SW 1271 (cell line): ENCODE measurements at places on chromosomes 11 and 22.

DNA sequence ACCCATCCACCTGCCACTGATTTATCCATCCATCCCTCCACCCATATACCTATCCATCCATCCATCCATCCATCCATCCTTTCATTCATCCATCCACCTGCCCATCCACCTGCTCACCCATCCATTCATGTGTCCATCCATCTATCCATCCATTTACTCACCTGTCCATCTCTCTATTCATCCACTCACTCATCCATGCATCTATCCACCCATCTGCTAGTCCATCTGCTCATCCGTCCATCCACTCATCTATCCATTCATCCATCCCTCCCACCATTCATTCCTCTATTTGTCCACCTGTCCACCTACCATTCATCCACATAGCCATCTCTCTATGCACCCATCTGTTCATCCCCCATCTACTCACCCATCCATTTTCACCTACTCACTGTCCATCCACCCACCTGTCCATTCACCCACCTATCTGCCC is 48.6 kb upstream of the CCDC188 start:
- DNase-seq = no peak

- no peak for DNase-seq
Observed at GRCh38 chr11:129595038-129595962, 219.7 kb downstream of the BARX2 start.

DNA sequence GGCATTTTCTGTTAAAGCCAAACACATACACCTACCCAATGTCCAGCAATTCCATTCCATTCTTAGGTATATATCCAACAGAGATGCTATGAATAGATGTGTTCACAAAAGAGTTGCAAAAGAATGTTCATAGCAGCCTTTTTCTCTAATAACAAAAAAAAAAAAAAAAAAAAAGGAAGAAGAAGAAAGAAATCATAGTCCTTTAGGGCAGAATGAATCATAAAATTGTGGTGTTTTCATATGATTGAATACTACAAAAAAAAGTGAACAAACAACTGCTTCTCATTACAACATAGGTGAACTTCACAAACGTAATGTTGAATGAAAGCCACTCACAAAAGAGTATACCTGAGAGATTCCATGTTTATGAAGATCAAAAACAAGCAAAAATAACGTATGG is 66.8 kb upstream of the GRK3 start:
- no peak for DNase-seq

- no peak for DNase-seq
Observed at GRCh38 chr11:92211576-92212167, 12.9 kb upstream of the FAT3 start.

- peak; percentile 88 for DNase-seq
Observed at GRCh38 chr11:3049430-3050243, 7.6 kb downstream of the CARS1 start.

GRCh38 chr22:36585841-36586240 is 56.9 kb upstream of the EIF3D start:
- DNase-seq = no peak

GRCh38 chr11:108302121-108302785 is 79.4 kb downstream of the ATM start:
- no peak for DNase-seq

GRCh38 chr22:17135153-17135760 is 14.1 kb upstream of the TMEM121B start:
- no peak for DNase-seq

DNA sequence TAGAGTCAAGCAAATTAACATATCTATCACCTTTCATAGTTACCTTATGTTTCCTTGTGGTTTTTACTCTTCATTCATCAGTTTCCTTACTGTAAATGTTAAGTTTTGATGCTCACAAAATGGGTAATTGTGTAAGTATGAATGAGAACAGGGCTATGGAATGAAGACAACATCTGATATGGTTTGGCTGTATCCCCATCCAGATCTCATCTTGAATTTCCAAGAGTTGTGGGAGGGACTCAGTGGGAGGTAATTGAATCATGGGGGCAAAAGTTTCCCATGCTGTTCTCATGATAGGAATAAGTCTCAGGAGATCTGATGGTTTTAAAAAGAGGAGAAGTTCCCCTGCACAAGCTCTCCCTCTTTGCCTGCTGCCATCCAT is 107.6 kb downstream of the CCDC34 start:
- DNase-seq = no peak

GRCh38 chr22:20792966-20793728 is 19.2 kb downstream of the SERPIND1 start:
- no peak for DNase-seq

DNA sequence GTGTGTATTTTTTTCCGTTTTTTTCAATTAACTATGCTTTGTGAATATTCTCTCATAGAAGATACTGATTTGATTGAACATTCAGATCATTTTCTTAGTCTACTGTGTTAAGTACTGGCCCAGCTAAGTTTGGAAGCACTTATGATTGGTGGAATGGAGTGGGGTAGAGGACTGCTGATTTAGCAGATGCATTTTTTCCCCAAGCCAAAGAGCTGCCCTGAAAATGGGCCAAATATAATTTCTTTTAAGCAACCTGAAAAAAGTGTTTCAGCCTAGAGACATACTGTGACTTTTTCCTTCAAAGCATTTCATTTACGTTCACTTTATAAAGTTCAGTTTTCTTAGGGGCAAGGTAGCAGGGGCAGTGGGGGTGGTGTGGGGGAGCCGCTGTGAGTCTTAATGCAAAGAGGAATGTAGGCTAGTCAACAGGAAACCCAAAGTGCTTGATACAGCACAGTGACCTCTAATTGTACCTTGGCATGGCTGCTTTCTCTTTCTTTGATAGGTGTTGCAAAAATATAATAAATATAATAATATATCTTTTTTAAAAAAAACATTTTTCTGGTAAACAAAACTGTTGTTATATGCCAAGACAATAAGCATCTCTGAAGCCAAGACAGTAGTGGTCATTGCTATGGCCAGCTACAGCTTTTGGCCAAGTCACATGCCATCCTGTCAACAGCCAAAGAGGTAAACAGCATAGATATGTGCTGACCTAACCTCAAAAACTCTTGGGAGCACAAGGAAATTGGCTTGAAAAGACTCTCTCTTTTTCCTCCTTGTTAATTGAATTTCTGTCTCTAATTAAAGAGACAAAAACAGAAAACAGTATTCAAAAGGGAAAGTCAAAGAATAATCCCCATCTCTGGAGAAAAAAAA is 58.8 kb downstream of the LIF start:
- DNase-seq = no peak

GRCh38 chr11:74746868-74747267 is 1.8 kb upstream of the RNF169 start:
- no peak for DNase-seq

- DNase-seq = no peak
Observed at GRCh38 chr11:6229911-6230310, 4.5 kb downstream of the FHIP1B start.

DNA sequence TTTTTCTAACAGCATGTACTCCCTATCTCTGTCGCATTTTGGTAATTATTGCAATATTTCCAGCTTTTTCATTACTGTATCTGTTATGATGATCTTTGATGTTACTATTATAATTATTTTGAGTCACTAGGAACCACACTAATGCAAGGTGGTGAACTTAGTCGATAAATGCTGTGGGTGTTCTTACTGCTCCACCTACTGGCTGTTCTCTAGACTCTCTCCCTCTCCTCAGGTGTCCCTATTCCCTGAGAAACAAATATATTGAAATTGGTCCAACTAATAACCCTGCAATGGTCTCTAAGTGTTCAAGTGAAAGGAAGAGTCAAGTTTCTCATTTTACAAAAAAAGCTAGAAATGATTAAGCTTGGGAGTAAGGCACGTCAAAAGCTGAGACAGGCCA is 10.5 kb downstream of the ARL14EP start:
- no peak for DNase-seq

GRCh38 chr11:134976551-134976950 is 564.5 kb upstream of the B3GAT1 start:
- DNase-seq = no peak

GRCh38 chr11:117905524-117905923 is 23.7 kb downstream of the TMPRSS13 start:
- no peak for DNase-seq

DNA sequence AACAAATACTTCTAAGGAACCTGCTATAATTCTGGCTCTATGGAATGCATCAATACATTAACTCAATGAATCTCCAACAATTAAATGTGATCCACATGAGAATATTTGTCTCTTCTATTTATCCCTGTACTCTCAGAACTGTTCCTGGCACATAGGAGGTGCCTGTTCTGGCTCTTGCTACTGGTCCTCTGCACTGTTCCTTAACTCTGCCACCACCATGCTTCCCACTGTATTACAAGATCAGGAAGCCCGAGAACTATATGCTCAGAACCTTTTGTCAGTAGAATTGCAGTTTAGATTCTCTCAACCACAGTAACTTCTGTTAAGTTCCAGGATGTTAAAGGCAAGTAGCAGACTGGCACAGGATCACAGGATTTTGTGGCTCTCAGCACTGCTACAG is 376.3 kb upstream of the CCDC90B start:
- DNase-seq = no peak

- DNase-seq = no peak
Observed at GRCh38 chr11:62125881-62126280, 2.1 kb downstream of the INCENP start.

- no peak for DNase-seq
Observed at GRCh38 chr22:27690599-27690998, 111.0 kb downstream of the MN1 start.

DNA sequence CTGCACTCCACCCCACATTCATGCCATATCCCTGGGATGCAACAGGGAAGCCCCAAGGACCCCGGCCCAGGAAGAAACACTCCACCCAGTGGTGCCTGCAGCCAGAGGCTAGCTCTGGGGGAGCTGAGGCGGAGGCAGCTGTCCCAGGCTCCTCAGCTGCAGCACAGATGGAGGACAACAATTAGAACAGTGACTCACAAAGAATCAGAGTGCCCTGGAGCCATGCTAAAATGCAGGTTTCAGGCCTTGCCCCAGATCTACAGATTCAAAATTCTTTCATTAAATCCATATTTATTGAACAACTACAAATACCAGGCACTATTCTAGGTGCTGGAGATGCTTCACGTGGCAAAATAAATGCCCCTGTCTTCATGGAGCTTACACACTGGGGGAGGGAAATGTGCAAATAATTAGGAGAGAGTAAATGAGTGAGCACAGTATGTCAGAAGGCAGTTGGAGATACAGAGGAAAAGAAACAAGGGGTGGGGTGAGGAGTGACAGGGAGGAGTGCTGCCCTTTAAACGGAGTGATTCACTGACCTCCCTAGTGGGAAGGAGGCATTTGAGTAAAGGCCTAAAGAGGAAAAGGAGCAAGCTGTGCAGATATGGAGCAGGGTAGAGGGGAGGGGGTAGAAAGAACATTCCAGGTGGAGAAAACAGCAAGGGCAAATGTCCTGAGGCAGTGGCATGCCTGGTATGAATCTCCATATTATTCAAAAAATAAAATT is 73.3 kb upstream of the CSNK2A3 start:
- no peak for DNase-seq

GRCh38 chr11:71326328-71326940 is 74.1 kb upstream of the SHANK2 start:
- DNase-seq = no peak

- peak; percentile 32 for DNase-seq
Observed at GRCh38 chr11:70176940-70177689, 26.0 kb upstream of the FADD start.

DNA sequence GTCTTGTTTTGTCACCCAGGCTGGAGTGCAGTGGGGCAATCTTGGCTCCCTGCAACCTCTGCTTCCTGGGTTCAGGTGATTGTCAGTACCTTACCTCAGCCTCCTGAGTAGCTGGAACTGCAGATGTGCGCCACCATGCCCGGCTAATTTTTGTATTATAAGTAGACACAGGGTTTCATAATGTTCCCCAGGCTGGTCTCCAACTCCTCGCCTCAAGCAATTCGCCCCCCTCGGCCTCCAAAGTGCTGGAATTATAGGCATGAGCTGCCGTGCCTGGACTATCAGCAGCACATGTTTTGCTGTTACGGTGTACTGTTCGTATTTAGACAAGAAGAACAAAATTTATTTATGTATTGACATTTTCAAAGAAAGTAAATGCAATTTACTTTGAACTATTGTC is 34.8 kb downstream of the RAB39A start:
- no peak for DNase-seq

- DNase-seq = no peak
Observed at GRCh38 chr11:92775003-92775676, 194.3 kb upstream of the MTNR1B start.

GRCh38 chr11:107898270-107898669 is 30.0 kb upstream of the RAB39A start:
- peak; percentile 40 for DNase-seq

GRCh38 chr22:47630741-47631534 is 868.5 kb downstream of the TBC1D22A start:
- no peak for DNase-seq

- no peak for DNase-seq
Observed at GRCh38 chr22:19932367-19933206, 9.0 kb upstream of the COMT start.
